ENCODE measurements at places on chromosomes 2 and 18.

DNA sequence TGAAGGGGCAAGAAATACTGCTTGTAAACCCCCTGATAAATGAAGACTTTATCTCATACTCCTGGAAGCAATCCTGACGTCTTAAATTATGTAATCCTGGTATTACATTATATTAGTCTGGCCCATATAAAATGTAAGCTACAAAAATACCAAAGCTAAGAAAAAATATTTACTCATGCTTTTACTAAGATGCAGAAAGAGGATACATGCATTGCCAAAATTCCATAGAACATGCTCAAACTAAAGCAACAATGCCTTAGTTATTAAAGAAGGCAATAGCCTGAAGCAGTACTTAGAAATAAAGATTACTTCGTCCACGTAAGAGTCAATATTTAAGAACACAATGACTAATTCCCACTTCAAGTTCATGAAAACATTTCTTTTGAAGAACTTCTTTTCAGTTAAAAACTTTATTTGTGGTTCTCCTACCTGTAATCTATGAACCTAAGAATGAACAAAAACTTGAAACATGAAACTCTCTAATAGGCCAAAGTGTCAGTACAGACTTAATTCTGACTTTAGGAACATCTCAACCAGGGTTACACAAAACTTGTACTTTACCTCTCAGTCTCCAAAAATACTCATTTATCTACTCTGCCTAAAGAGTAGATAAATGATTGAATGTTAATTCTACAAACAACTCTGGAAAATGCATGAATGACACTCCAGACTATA is 117.3 kb downstream of the THADA start:
- no peak for DNase-seq

DNA sequence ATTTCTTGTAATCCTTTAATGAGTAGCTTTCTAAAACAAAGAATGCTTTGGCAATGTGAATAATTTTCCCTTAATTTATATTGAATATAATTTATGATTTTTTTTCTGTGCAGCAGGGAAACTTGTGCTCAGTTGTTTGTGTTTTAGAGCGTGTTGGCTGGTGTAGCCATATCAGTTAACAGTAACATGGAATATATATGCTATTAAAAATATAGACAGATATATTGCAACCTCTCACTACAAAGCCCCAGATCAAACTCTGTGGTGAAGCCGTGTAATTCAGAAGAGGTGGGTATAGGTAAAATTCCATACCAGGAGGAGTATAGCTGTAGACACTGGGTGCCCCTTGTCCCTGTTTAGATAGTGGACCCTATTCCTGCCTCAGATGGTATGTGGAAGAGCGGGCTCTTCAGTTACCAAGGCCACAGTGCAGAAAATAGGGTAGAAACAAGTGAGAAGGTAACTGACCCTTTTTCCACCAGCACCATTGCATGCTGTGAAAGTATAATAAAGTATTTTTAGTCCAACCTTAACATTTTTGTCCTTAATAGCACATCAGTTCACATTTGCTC is 18.1 kb upstream of the RASGRP3 start:
- DNase-seq: no peak

GRCh38 chr18:7202169-7202568 is 28.7 kb upstream of the LRRC30 start:
- DNase-seq: no peak

DNA sequence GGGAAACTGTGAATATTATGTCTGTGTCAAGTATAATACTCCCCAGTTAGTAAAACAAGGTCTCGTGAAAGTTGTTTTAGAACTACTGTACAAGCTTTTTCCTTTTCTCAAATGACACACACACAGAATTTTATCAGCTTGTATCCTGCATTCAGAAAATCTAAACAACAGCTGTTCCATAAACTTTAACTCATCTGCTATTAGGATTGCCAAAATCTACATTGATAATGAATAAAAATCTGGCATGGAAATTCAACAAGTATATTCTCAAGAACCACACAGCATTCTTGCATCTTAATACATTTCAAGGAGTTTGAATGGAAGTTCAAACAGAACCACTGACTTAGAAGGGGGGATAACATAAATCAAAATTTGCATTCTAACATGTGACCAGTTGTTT is 151.2 kb downstream of the SLC39A10 start:
- DNase-seq: no peak

DNA sequence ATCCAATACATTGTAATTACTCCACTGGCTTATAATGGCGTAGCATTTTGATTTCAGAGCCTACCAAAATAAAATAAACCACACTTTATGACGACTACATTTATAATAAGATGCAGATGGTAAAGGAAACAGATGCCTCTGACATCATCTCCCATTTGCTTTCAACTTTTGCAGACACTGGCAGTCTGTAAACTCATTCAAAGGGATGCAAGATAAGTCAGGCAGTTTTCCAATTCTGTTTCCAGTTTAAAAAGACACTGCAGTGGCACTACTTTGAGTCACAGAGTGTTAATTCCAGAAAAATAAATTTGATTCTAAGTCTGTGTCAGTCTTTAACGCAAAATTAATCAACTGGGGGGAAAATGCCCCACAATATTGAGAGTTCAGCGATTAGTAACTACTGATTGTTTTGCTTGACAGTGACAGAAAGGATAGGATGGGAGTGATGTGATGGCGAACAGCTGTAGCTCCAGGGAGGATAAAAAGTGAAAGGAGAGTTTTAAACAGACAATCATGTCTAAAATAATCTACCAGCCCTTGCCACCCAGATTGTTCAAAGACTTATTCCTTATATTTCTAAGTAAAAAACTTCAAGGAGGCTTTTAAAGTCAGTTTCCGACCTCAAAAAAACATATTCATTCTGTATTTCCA is 6.7 kb downstream of the DSEL start:
- no peak for DNase-seq

- no peak for DNase-seq
Measured at GRCh38 chr2:160918906-160919503, 241.2 kb upstream of the TANK start.

- DNase-seq: no peak
Measured at GRCh38 chr2:40734797-40735196, 282.9 kb upstream of the SLC8A1 start.

GRCh38 chr2:158575051-158575635 is 118.4 kb downstream of the PKP4 start:
- no peak for DNase-seq

GRCh38 chr18:47872426-47872825 is 58.0 kb downstream of the SMAD2 start:
- DNase-seq: no peak
